ENCODE measurements at places on chromosomes 13 and 19.
A peak's percentile ranks its signal among the peaks of the same experiment; 100 is the strongest.

DNA sequence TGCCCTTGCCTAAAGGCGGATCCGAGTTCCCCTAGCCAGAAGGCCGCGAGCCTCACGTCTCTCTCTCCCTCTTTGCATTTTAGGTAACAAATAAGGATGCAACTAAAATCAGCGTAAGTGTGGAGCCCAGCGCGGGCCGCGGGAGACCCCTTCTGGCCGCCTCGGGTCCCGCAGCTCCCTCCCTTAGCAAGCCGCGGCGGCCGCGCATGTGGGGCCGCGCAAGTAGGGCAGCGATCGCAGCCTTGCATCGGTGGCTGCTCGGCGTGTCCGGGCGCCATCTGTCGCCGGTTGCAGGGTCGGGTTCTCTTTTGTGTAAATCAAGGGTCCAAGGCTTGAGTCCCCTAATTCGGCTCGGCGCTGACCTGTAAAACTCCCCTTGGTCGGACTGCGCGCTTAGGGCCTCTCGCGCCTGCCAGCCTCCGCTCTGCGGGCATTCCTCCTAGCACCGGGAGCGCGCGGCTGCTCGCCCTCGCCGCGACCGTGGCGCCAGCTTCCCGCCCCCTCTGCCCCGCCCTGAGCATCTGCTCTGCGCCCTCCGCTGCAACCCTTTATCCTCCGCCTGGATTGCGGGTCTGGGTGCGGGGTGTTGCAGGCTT, 2.7 kb downstream of the VSTM2B start:
- DNase-seq, result peak; percentile 37

GRCh38 chr13:45331123-45331619, 9.8 kb downstream of the TPT1 start:
- DNase-seq, result no peak

GRCh38 chr19:38013913-38014580, 107.0 kb downstream of the SIPA1L3 start:
- DNase-seq, result no peak

GRCh38 chr13:20377720-20378119, 145.6 kb upstream of the GJB6 start:
- DNase-seq, result no peak

GRCh38 chr13:53240401-53241025, 211.9 kb downstream of the OLFM4 start:
- DNase-seq, result no peak

DNA sequence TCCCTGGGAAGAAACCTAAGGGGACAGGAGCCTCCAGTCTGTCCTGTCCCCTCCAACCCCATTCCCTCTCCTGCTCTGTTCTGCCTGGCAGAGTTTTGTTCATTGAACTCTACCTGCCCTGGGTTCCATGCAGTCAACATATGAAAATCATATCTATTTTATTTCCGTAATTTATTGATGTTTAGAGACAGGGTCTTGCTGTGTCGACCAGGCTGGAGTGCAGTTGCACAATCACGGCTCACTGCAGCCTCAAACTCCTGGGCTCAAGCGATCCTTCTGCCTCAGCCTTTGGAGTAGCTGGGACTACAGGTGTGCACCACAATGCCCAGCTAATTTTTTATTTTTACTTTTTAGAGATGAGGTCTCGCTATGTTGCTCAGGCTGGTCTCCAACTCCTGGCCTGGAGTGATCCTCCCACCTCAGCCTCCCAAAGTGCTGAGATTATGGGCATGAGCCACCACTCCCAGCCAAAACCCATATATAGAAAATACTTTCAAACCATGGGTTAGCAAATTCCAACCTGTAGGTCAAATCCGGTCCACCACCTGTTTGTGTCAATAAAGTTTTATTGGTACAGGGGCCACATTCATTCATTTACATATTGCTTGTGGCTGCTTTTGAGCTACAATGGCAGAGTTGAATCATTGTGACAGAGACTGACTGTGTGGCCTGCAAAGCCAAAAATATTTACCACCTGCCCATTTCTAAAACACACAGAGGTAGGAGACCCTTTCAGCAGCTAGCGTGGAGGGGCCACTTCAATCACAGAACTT, 39.3 kb downstream of the FBN3 start:
- DNase-seq, result no peak

- DNase-seq, result no peak
These were observed 66.5 kb downstream of the EFNB2 start for GRCh38 chr13:106468744-106469590.

- no peak for DNase-seq
These were observed 563.5 kb upstream of the SLITRK1 start for GRCh38 chr13:84445776-84446175.

- DNase-seq, result no peak
These were observed 16.9 kb downstream of the UBAC2 start for GRCh38 chr13:99217461-99218110.

DNA sequence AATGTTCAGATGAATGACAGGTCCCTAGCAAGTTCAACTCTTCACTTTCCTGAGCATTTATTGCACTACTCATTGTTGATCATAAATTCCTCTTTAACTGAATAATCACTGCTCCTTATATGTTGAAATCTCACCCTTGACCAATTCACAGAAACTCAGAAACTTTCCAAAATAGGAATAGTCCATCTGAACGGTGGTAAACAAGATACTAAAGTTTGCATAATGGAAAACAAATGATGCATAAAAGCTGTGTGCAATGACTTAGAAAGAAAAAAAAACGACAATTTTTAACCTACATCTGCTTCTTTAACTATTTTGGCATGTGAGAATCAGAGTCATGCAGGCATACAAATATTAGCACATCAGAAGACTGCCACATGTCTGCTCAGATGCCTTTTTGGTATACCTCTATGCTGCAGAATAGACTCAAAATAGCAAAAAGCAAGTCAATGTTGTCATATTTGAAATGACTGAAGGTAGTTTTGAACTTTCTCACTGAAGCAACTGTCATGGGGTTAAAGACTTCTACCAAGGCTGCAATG, 34.8 kb downstream of the SLC10A2 start:
- no peak for DNase-seq

DNA sequence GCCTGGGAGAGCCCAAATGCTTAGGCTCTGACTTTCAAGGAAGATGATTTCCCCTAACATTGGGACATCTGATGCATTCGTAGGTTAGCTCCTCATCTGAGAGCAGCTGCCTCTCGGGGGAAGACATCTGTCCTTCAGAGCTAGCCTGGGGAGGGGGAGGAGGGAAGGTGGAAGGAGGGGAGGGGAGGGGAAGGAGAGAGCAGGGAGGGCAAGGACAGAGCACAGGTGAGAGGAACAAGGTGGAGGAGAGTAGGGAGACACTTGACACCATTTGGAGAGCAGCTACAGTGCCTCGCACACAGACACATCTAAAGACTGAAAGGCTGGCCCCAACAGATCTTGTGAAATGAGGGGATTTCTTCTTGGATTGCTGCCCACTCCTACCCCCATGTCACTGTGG, 103.8 kb downstream of the ZDHHC20 start:
- DNase-seq, result no peak

- DNase-seq, result no peak
These were observed 193.8 kb downstream of the KATNAL1 start for GRCh38 chr13:30113551-30113950.

- no peak for DNase-seq
These were observed 181.5 kb downstream of the POSTN start for GRCh38 chr13:37417060-37417441.

DNA sequence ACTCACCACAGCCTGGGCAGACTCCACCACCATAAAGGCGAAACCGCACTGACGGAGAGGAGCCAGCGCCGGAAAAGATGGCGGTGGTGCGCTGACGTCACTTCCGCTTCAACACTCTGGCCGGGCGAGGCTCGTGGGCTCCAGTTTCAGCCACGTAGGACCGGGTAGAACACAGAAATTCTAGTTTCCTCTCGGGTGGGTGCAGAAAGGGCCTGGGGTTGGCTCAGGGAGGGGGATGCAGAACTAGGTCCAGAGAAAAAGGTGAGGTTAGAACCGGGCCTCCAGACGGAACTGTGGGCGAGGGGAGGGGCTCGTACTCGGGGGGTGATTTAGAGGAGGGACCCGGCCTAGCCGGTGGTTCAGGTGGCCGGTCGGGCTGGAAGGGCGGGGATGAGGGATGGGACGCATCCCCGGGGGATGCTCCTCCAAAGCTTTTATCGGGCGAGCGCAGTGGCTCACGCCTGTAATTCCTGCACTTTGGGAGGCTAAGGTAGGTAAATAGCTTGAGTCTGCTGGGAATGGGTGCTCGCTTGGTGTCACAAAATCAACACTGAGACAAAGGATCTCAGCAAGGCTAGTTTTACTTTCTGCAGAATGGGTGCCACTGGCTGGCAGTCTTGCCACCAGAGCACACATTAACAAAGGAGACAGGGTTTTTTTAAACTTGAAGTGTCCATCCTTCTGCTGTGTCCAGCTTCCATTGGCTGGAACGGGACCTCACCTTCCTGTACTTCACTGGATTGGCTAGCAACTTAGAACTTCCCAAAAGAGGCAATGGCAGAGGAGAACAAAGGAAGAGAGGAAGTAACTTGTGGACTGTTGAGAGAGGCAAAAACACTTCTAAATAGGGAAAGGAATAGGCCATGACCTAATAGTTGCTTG, at the start of gene ZNF561:
ZNF561 (minus strand) TSS at position 77 of the 882 bp plus-strand sequence. CDS start 1,776 bp downstream, outside the sequence.
- peak; percentile 83 for DNase-seq

- DNase-seq, result peak; percentile 29
These were observed 16.8 kb downstream of the TM6SF2 start for GRCh38 chr19:19256072-19256969.

DNA sequence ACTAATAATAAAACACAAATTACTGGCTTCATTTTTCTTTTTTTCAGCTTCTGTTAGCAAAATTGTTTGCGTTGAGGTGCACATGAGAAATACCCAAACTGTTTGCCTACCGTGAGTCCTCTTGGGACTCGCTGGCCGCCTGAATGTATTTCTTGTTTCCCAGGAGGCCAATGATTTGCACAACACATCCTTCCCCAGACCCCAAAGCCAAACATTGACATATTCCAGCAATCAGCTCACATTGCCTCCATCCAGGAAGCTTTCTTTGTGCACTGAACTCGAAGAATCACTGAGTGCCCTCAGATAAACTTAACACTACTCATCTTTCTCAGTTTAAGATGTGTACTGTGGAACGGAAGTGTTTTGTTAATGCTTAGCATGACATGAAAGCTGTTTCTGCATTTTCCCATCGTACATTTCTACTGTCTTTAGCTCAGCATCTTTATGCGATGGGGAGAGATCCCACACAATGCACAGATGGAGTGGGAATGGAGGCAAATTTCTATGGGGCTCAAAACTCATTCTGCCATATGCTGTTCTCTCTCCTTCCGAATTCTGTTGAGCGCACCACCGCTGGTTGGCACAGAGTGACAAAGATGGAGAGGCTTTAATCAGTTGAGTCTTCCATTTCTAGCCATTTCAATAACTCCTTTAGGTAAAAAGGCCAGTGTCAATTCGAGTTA, 399.5 kb downstream of the RFC3 start:
- DNase-seq, result no peak

DNA sequence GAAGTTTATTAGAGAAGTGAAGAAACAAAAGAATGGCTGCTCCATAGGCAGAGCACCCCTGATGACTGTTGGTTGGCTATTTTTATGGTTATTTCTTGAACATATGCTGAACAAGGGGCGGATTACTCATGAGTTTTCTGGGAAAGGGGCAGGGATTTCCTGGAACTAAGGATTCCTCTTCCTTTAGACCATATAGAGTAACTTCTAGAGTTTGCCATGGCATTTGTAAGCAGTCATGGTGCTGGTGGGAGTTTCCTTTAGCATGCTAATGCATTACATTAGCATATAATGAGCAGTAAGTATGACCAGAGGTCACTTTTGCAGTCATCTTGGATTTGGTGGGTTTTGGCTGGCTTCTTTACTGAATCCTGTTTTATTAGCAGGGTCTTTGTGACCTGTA, 38.7 kb upstream of the PCDH8 start:
- DNase-seq, result no peak

DNA sequence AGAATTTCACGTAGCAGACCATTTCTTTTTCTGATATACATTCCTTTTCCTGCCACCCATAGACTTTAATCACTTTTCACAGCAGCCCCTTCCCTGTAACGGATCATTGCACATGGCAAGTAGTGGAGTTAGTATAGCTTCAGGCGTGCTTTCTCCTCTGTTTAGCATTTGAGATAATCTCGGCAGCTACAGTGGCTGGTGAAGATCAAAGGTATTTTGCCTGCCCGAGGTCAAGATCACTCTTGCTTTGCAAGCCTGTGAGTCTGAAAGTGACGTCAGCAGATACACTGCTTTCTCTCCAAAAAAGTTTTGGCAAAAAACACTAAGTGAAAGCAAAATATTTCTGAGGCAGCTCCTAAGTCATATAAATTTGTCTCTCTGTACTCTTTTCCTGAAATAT, 260.0 kb downstream of the NDFIP2 start:
- peak; percentile 13 for DNase-seq

- DNase-seq, result no peak
These were observed 28.4 kb upstream of the ENOX1 start for GRCh38 chr13:43815204-43815603.
